RKO (cell line): ENCODE measurements at places on chromosomes 4 and X.

DNA sequence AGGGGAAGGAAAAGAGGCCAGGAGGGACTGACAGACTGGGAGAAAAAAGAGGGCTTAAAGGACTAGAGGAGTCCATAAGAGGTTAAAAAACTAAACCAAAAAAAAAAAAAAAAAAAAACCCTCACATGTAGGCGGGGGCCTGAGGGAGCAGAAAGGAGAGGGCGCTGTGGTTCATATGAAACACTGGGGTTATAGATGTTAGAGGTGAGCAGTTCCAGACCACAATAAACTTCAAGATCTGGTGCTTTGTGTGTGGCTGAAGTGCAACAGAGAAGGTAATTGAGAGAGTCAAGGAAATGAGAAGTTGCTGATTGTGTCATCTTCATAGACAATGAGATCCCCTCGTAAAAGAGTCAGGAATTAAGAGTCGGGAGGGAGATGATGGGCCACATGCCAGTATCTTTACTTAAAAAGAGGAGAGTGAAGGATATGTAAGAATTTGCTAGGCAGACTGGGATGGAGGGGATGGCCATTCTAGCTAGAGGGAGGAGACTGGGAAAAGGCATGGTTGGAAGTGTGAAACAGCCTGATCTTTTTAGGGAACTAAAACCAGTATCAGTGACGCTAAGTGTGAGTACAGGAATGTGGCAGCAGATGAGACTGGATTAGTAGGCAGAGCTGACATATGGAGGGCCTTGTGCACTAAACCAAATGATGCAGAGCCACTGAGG lies 18.4 kb upstream of the OGT start:
- no peak for DNase-seq

DNA sequence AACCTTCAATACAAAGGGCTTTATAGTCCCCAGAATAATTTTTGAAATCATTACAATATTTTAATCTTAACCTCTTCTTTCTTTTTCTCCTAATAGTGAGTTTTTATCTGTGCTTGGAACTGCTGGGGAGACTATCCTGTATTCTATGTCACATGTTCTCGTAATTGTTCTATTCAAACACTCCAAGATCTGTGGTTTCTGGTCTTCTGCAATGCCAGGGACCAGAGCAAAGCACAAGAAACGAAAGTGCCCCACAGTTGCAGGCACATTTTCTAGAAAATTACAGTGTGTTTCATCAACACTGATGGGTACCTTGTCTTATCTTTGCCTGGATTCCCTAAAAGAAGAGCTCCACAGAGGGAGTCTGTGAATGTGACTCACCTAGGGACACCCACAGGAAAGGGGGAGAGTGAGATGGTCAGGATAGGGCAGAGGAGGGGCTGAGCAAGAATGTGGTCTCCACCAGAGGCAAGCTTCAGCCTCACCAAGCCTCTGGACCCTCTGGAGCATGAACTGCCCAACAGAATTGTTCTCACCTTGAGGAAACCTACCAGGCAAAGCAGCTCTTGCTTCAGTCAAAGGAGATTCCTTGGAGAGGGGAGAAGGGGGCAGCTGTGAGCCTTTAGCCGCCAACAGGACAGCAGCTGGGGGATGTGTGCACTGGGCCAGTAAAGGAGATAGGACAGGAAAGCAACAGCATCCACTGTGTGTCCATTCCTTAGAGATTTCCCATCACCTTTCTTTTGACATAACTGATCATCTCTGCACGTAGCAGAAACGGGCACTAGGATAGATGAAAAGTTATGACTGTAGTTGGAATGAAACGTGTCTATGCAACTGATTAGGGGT lies 25.9 kb downstream of the UNC5C start:
- DNase-seq = no peak

- DNase-seq = no peak
Measured at GRCh38 chr4:42152507-42153504, at the start of gene BEND4. BEND4 (minus strand) TSS chr4:42152655; CDS start chr4:42152143, 512 bp downstream.

GRCh38 chr4:96698831-96699230 lies 858.9 kb downstream of the PDHA2 start:
- DNase-seq = no peak

GRCh38 chr4:20299515-20299914 lies 47.8 kb downstream of the SLIT2 start:
- DNase-seq = peak; percentile 65
